Left forelimb (tissue), 1 donor: ENCODE measurements at places on chromosomes 12 and 14.
A peak's percentile ranks its signal among the peaks of the same experiment; 100 is the strongest.

- no peak for DNase-seq
These were observed 24.2 kb upstream of the GALNT16 start for GRCh38 chr14:69235708-69236107.

DNA sequence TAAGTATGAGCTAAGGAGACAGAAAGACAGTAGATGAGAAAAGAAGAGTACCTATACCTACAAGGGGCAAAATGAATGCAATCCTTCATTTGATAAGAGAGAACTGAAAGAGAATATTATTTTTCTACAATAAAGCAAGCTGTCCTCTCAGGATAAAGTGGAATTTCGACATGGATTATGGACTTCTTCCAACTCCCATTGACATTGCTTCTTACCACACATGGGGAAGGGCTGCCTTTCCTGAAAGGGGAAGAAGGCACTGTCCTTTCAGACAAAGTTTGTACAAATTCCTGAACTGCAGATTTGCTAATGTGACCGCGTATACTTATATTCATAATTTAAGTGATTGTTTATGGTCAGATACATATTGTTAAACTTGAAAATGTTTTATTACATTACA is 4.3 kb upstream of the HEBP1 start:
- DNase-seq: no peak

- no peak for DNase-seq
These were observed 249.2 kb downstream of the C12orf50 start for GRCh38 chr12:87779858-87780498.

DNA sequence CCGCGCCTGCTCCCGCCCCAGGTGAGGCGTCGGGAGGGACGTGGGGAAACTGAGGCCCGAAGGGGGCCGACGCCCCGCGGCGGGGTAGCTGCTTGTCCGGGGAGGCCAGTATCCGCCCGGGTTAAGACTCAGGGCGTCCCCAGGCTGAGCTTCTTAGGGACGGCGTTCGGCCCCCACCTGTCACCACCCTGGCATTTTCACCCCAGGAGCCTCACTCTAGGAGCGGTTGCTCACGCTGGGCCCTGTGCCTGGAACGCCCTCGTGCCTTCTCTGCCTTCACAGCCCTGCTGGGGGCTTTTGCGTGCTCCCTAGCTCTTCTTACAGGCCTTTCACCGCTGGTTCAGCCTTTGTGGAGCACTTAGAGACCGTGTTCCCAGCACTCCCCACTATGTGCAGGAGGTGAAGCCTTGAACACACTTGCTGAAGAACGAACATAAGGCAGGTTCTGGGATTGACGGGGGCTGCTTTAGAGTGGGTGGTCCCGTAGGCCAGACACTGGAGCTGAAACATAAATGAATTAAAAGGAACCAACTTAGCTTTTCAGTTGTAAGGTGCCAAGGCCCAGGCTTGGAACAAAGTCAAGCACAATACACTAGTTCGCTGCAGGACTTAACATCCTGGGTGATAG is 601 bp downstream of the ZNF839 start:
- DNase-seq: no peak

DNA sequence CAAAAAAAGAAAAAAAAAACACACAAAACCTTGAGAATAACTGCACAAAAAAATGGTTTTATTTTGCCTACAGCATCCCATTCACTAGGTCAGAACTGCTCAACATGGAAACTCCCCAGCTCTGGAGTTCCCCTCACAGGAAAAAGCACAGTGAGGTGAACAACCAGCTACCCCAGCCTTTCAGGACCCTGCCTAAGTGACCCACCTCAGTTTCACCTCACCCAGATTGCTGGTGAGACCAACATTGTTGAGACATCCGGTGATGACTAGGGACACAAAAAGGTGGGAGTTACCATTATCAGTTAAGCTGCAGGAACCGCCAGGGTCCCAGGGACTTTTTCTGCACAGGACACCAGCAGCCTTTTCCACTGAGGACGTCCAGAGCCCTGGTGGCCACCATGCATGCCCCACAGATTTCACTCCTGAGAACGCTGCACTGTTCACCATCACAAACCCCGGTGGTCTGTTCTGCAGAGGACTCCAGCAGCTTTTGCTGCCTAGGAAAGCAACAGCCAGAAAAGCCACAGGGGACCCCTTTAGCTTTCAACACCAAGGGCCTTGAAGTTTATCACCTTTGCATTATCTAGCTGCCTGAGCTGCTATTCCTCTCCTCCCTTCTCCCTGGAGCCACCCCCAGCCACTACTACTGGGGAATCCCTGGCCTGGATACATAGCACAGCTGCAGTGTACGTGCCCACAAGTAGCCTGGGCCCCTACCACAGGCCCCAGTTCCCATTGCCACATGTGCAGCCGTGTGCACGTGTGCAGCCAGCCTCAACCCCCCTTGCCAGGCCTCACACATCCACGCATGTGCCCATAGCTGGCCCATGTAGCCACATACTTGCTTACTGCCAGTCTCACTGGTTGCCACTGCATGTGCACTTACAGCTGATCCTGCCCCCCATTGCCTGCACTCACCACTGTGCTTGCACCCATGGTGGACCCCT is 62.5 kb upstream of the FAR2 start:
- no peak for DNase-seq

DNA sequence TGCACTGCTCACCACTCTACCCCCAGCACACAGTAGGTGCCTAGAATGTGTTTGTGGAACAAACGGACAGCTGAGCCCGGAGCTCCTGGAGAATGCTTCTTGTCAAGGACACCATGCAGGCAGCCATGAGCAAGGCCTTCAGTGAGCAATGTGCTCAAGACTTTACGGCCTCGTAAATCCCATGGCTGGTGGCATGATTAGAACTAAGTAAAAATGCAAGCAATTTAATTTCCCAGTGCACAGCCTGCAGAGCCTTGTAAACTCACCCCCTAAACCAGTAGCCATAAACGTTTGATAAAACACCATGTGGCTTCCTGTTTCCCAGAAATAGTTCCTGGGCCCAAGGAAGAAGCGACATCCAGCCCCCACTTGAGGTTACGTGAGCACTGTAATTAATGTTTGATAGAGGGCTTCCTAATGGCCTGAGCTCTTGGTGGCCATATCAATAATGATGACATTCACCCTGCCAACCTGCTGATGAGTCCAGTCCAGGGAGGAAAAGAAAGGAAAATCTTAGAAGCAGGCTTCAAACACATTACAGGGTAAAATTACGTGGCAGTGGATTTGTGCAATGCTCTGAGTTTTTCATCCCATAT is 36.4 kb upstream of the FICD start:
- DNase-seq: no peak

GRCh38 chr14:20415782-20416206 is 2.5 kb upstream of the TEP1 start:
- DNase-seq: no peak

GRCh38 chr12:110281549-110282299 is 677 bp downstream of the ATP2A2 start:
- peak; percentile 84 for DNase-seq

GRCh38 chr12:46617167-46617566 is 208.6 kb downstream of the SLC38A4 start:
- no peak for DNase-seq

GRCh38 chr12:110102255-110102654 is 21.9 kb upstream of the IFT81 start:
- DNase-seq: no peak

- DNase-seq: no peak
These were observed 10.8 kb downstream of the ARHGAP5 start for GRCh38 chr14:32087907-32088306.

- no peak for DNase-seq
These were observed 91.4 kb downstream of the CDK17 start for GRCh38 chr12:96308881-96309280.
